ENCODE measurements at places on chromosomes 13 and 19.

- no peak for DNase-seq
Measured at GRCh38 chr19:28843761-28844492, 369.0 kb downstream of the UQCRFS1 start.

DNA sequence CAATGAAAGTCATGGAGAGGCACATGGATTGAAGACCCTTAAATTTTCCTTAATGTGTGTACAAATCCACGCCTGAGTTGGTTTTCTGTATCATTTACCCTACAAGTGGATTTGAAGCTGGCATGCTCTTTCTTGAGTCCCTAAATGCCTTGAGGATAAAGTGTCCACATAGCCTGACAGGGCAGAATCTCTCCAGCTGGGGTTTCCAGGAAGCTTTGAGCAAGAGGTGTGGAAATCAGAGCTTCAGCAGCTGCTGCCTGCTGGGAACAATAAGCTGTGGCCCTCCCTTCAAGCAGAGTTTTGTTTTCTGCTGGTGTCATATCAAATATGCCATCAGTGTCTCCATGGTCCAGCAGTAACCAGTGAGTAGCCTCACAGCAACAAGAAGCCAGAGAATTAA is 120.3 kb upstream of the SERTM1 start:
- DNase-seq: no peak

DNA sequence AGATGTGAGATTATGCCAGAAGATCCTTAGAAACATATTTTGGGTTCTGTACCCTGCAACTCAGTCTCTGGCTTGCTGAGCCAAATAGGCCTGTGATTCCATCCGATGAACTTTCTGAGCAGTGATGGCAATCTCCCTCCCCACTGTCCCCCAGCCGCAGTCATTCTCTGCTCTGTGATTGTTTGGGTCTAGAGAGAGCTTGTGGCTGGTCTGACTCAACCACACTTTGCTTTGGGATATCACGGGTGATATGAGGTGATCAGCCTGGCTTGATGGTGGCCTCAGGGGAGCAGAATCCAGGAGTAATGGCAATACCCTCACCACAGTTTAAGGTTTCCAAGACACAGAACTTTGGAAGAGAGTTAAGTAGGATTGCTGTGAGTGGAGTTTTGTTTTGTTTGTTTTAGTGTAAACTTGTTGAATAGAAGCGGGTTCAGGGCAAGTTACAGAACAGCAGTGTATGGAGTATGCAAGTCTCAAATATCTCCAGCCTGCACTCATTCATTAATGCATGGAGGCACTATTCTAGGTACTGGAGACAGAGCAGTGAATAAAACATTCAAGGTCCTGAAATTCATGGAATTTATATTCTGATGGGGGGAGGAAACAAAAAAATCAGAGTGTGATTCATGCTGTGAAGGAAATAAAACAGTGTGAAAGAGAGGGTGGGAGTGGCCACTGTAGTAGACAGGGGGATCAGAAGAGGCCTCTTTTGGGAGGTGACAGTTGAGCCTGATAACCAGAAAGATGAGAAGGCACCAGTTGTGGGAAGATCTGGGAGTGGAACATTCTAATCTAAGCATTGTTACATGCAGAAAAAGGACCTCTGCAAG is 5.3 kb downstream of the SAMD4B start:
- DNase-seq: no peak

GRCh38 chr13:26529441-26529840 is 28.0 kb upstream of the WASF3 start:
- peak; percentile 7 for DNase-seq

DNA sequence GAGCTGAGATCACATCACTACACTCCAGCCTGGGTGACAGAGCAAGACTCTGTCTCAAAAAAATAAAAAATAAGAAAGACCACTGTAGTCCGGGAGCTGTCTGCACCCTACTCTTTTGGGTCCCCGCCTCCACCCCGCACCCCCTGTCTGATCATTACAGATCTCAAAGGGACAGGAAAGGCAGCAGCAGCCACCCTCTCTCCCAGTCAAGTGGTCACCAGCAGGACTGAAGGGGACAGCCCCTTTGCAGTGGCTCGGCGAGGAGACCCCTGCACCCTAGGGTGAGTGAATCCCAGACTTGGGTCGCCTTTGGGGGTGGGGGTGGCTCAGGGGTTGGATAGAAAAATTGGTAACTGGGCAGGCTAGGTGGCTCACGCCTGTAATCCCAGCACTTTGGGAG is 12.5 kb upstream of the KCNN1 start:
- no peak for DNase-seq

DNA sequence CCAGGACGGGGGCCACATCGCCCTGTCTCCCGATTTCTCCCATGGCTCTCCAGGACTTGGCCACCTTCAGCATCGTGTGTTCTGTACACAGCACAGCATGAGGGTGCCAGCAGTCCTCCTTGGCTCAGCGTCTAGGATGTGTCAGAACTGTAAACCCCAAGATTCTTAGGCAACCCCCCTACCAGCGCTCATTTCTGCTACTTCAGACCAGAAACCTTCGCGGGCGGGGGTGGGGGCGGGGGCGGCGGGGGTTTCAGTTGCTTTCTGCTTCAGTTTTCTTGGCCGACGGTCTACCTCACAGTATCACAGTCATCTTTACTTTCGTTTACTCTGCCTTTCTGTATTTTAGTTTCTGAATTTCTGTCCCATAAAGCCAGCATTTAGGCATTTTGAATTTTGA is 82.4 kb downstream of the GGACT start:
- DNase-seq: no peak

- no peak for DNase-seq
Measured at GRCh38 chr19:9936326-9937000, at the start of gene OLFM2. Gene OLFM2 (minus strand): TSS chr19:9936515. CDS start chr19:9936366, 149 bp downstream.

DNA sequence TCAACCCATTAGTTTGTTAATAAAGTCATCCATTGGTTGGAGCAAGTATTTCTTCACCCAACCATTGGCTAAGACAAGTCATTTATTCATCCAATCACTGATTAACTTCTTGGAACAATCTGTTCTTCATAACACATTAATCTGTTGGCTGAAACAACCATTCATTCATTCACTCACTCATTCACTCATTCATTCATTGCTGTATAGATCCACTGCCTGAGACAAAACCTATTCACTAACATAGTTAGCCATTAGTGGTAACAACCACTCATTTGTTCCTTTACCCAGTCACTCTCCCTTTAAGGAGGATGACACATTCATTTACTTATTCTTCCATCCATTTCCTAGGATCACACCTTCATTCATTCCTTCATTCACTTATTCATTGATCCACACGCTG is 15.2 kb downstream of the EML2 start:
- DNase-seq: no peak

DNA sequence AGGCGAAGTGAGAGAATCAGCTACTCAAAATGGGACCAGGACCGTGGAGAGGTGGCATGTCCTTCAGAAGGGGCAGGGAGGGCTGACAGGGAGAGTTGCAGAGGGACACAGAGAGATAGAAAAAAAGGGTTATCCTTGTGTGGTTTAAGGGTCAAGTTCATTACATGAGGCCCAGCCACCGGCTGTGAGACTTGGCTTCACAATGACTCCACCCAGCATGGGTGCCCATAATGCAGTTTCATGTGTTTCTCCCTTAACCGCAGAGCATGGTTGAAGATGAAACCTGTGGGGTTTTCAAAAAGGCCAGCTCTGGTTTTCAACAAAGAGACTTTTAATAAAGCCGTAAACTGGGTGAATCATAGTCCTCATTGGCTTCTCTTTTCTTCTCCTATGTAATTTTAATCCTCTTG is 164.6 kb downstream of the KLF5 start:
- DNase-seq: no peak

- peak; percentile 40 for DNase-seq
Measured at GRCh38 chr19:3479834-3480215, 500 bp downstream of the SMIM24 start.

GRCh38 chr13:30346789-30347167 is 39.4 kb upstream of the KATNAL1 start:
- no peak for DNase-seq

DNA sequence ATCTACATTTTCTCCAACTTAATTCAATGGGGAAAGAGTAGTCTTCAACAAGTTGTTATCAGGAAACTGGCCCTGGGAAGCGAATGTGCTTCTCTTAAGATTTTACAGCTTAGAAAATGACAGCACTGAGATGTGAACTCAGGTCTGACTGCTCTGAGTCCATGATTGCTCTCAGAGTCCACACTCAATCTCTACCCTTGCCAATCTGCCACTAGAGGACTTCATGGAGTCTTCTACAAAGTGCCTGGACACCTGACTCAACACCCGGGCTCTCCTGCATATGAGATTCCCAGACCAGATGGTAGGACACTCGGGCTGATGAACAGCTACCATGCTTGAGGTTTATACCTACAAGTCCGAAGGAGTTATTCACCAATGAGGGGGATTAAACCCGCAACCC is 74.8 kb downstream of the ABCC4 start:
- DNase-seq: no peak

GRCh38 chr13:21231426-21231940 is 55.0 kb downstream of the MRPL57 start:
- no peak for DNase-seq

DNA sequence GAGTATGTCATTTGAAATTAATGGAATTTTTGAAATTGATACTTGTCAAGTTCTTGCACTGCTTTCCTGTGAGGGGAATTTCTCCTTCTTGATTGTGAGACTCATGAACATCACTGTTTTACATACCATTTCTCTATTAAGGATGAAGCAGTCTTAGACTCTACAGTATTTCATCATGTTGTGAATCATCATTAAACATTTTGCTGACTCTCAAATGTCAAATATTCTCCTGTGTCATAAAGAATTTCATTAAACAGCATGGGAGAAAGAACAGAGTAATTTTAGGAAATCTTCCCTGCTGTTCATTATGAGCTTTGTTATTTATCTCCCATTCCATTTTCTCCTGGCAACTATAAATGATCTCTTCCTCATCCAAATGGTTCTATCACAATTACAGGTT is 729.0 kb downstream of the PCDH9 start:
- no peak for DNase-seq

GRCh38 chr19:33557196-33557595 is 35.6 kb upstream of the PEPD start:
- DNase-seq: no peak

GRCh38 chr13:23567906-23568460 is 2.2 kb upstream of the TNFRSF19 start:
- no peak for DNase-seq

- DNase-seq: no peak
Measured at GRCh38 chr13:37491661-37492060, 106.9 kb downstream of the POSTN start.

GRCh38 chr13:69856331-69856730 is 251.3 kb upstream of the ATXN8OS start:
- DNase-seq: no peak

All from hematopoietic multipotent progenitor cell treated with erythropoietin and hydrocortisone succinate and interleukin-3 and kit ligand, for 15 days (in vitro differentiated cells).